ENCODE measurements at places on chromosomes 11 and 22. TPM values are rescaled to one million over a fixed set of nuclear protein-coding genes. Genes with fewer than 3 reads are reported as not detected.

DNA sequence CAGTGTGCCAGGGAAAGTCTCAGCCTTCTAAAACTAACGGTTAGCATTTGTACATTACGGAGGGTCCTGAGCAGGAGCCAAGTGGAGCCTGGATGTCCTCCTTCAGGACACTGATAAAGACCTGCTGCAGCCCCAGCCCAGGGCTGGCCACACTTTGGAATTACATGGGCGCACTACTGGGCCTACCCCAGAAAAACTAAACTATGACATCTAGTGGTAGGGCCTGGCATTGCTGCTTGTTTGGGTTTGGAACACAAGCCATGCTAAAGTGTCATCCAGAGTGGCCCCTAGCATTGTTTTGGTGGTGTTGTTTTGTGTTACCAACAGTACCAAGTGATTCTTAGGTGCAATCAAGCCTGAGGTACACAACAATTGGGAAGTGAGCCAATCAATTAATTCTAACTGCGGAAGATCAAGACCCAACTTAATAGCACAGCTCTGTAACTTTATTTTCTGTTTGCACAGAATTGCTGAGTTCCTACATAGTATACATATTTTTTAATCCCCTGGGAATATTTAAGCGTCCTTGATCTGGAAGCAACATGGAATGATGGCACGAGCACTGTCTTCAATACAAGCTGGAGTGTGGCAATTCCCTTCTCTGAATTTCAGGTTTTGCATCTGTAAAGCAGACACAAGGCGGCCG lies 340.7 kb downstream of the LARGE1 start:
- H3K4me1 ChIP-seq, result no peaks in the 10 kb centered on the region
- H3K36me3 ChIP-seq, result no peaks in the 10 kb centered on the region
- DNase-seq, result no peak
- no peak overlapping the region for H3K27ac ChIP-seq
- no peak overlapping the region for H3K4me3 ChIP-seq

DNA sequence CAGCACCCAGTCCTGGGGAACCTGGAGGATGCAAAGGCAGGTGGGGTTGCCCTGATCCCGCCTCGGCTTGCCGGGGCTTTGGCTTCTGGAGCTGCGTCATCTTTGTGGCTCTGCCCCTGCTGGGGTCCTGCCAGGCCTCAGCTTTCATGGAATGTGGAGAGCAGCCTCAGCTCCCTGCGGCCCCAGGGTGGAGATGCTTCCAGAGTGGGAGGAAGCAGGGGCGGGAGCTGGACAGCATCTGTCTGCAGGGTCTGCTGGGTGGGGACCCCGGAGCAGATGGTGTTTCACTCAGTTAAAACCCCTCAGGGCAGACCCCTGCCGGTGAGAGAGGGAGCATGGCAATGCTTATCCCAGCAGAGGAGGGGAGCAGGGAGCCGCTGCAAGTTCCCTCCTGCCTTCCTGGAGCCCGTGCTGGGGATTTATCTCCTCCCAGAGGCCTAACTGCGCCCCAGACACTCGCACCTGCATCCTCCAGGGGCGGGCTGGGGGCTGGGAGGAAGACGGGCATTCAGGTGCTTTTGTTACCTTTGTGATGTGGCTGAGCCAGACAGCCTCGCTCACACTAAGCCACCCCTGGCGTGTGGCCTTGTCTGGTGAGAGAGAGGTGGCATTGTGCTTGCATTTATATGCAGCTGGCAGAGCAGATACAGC lies 15.7 kb downstream of the GRIK4 start:
- H3K27ac ChIP-seq, result no peak overlapping the region
- peaks cover 13% of the 10 kb centered on the region for H3K4me1 ChIP-seq
- H3K4me3 ChIP-seq, result no peak overlapping the region
- peaks cover 38% of the 10 kb centered on the region for H3K27me3 ChIP-seq

DNA sequence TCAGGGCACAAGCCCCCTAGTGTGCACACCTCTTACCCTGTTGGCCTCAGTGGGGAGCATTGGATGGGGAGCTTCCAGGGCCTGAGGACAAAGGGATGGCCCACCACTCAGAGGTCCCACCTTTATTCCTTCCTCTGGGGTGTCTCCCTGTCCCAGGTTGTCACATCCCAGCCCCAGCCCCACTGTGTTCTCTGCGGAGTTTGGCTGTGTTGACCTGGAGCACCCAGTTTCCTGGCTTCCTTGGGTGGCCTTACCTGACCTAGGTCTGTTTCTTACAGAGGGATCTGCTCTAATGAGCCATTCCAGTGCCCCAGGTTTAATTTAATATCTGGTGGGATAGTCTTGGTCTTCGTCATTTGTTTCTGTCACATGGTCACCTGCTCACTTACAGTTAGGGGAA lies 38.8 kb upstream of the HORMAD2 start:
- H3K4me1 ChIP-seq, result no peaks in the 10 kb centered on the region
- H3K27me3 ChIP-seq, result no peaks in the 10 kb centered on the region
- no peak overlapping the region for H3K27ac ChIP-seq
- DNase-seq, result no peak
- no peaks in the 10 kb centered on the region for H3K36me3 ChIP-seq
- no peak overlapping the region for H3K4me3 ChIP-seq

DNA sequence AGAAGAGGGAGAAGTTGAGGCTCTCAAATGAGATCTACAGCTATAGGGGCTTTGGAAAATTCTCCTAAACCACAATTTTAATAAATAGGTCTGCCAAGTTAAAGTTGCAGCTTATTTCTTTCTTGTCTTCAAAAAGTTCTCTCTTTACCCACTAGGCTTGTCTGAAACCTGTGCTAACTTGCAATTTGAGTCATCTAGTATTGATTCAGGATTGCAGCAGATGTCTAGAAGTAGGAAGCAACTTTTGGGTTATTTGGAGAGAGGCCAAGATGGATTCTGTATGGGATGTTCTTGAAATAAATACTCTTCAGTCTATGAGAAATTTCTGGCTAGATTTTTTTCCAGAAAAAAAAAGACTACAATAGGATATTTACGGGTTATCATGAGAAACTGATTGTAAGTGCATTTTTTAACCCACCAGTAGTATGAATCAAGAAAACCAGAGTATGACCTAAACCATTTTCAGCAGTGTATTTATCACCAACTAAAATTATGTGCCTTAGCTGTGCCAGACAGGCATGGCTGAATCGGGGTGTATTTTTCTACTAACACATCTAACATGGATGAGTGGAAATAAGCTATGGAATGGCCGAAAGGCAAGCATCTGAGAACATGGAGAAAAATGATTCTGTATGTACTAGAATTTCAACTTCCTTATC lies 4.9 kb upstream of the RAB38 start:
- H3K27me3 ChIP-seq, result peaks cover 3% of the 10 kb centered on the region
- no peak overlapping the region for H3K27ac ChIP-seq
- no peaks in the 10 kb centered on the region for H3K36me3 ChIP-seq
- H3K4me3 ChIP-seq, result no peak overlapping the region
- peaks cover 3% of the 10 kb centered on the region for H3K4me1 ChIP-seq

DNA sequence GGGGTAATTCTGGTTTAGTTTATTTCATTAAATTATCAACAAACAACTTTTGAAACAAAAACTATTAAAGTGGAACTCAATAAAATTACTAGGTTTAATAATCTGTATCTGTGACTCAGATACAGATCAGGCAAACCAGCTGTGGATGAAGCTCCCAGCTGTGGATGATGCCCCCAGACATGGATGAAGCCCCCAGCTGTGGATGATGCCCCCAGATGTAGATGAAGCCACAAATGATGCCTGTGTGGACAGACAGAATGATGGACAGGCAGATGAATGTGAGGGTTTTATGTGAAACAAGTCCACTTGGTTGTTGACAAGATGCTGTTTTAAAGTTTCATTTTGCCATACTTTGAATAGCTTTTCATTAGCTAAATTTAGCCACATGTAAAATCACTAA lies 5.8 kb upstream of the ZNF74 start:
- H3K4me1 ChIP-seq, result peaks cover 4% of the 10 kb centered on the region
- no peak overlapping the region for H3K4me3 ChIP-seq
- no peak for DNase-seq
- H3K27me3 ChIP-seq, result peaks cover 30% of the 10 kb centered on the region

DNA sequence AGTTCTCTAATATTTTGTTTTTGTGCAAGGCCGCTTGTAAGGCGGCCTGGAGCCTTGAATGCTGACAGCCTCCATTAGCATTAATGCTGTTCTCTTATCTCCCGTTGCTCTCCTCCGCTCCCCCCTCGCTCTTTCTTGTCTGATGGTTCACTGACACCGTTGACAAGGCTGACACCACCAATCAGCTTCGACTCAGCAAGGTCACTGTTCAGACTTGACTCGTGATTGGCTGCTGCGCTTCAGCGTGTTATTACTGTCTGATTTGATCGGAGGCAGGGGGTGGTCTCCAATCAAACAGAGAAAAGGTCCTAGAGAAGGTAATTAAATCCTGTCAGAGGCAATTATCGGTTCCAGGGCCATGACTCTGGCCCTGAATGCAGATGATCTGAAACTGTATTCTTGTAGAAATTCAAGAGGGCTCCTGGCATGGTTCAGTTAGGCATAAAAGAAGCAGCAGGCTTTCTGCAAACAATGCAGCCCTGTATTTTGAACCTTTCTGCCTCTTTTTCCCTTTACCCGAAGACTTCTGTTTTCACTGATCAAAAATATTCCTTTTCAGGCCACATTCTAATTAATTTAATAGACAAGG lies 49.3 kb upstream of the MPPED2 start:
- no peaks in the 10 kb centered on the region for H3K36me3 ChIP-seq
- no peaks in the 10 kb centered on the region for H3K4me1 ChIP-seq
- H3K27ac ChIP-seq, result no peak overlapping the region
- H3K27me3 ChIP-seq, result no peaks in the 10 kb centered on the region

DNA sequence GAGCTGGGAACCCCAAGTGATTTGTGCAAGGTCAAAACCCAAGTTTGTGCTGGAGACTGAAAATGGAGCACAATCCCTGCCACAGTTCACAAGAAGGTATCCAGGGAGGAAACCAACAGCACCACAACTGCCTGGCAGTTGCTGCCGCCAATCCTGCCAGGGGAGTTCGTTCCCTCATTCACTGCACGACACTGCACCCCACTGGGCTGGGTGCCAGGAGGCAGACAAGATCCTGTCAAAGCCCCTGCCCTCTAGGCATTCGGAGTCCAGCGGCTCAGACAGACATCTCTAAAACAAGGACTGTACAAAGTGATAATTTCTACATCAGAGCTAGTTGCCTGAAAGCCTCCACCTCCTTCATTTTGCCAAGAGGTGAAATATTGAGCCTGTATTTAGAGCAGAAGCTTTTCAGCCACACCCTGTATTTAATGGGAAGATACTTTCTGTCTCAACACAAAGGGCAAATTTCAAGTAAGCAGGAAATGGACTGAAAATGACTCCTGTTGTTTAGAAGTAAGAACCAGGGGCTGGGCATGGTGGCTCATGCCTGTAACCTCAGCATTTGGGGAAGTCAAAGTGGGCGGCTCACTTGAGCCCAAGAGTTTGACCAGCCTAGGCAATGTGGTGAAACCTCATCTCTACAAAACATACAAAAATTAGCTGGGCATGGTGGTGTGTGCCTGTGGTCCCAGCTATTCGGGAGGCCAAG lies 277.4 kb upstream of the NARS2 start:
- peaks cover 23% of the 10 kb centered on the region for H3K27me3 ChIP-seq
- DNase-seq, result no peak
- no peak overlapping the region for H3K27ac ChIP-seq
- no peak overlapping the region for H3K4me3 ChIP-seq

DNA sequence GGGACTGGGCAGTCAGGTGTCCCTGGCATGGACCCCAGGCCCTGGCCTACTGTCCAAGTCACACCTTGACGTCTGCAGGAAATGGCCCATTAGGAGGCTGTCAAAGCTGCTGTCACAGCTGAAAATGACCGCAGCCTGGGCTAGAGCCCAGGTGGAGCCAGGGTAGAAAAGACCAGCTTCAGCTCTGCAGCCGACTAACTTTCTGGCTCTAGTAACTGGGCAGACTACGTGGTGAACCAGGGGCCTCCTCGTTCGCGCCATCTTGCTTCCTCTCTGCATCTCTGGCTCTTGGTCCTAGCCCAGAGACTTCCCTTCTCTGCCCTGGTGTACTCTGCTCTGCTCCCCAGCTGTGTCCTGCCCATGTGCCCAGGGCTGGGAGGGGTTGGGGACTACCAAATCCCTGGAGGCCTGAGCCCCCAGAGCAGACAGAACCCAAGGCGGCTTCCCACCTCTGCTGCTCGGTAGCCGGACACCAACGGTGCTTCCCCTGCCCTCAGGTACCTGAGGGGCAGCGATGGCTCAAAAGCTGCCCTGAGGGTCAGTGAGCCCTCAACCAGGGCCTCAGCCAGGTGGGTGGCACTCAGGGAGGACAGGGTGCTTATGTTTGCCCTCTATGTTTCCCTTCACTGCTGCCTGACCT lies 19.7 kb downstream of the SART1 start:
- no peak for DNase-seq
- peaks cover 8% of the 10 kb centered on the region for H3K4me1 ChIP-seq
- H3K27ac ChIP-seq, result no peak overlapping the region
- H3K27me3 ChIP-seq, result no peaks in the 10 kb centered on the region
- no peaks in the 10 kb centered on the region for H3K36me3 ChIP-seq

DNA sequence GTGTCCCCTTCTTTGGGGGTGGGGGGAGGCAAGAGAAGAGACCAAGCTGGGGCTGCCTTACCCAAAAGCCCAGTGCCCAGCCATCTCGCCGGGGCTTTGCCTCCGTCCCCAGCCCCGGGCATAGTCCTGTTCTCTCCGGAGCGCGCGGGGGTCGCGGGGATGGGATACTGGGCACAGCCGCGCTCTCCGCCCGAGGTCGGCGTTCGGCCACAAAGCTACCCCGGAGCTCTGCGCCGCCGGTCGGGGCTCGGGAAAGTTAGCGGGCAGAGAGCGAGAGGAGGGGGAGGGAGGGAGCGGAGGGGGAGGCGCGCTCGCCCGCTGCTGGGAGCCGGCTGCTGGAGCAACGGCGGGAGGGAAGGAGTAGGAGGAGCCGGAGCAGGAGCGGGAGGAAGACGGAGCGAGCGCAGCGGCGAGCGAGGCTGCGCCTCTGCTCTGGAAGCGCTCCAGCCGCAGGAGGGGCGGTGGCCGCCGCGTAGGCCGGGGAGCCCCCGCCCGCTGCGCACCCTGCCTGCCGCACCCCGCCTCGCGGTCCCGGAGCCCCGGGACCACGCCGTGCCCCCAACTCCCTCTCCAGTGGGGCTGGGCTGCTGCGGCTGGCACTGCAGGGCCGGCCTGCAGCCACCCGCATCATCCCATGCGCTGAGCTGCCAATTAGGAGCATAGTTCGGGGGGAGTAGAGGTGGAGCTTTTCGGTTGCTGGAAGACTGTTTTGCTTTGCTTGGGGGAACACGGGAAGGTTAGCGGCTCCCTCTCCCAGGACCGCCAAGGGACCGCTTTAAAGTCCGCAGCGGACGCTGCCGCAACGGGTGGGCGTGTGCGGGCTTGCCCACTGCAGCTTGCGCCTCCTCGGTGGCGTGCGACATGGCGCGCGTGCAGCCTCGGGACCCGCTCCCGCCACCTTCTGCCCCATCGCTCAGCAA lies at the start of gene SCN4B:
Gene SCN4B, minus strand, starts transcription at position 272 of the 920 bp plus-strand sequence. Its CDS starts 150 bp downstream, at position 122.
- peaks cover 43% of the 10 kb centered on the region for H3K27me3 ChIP-seq
- H3K36me3 ChIP-seq, result no peaks in the 10 kb centered on the region
- DNase-seq, result no peak
- peak within 1 kb of the TSS; percentile 43 for H3K4me3 ChIP-seq
- H3K27ac ChIP-seq, result no peak within 1 kb of the TSS

GRCh38 chr22:20490183-20490940 lies 5.2 kb downstream of the KLHL22 start:
- no peak for DNase-seq
- no peak overlapping the region for H3K27ac ChIP-seq
- H3K36me3 ChIP-seq, result no peaks in the 10 kb centered on the region
- H3K27me3 ChIP-seq, result no peaks in the 10 kb centered on the region

- H3K4me3 ChIP-seq, result no peak overlapping the region
- H3K4me1 ChIP-seq, result no peaks in the 10 kb centered on the region
- no peaks in the 10 kb centered on the region for H3K27me3 ChIP-seq
- H3K36me3 ChIP-seq, result peaks cover 45% of the 10 kb centered on the region
- no peak for DNase-seq
Measured at GRCh38 chr11:123616505-123617198, 37.8 kb downstream of the SCN3B start.

POU2AF3 gene
- total RNA-seq, result 0.61 TPM

WBP2NL gene
- total RNA-seq, result 1.8 TPM

MS4A6E gene
- total RNA-seq, result 4.8 TPM

LUZP2 gene
- total RNA-seq, result not detected

KCNK7 gene
- total RNA-seq, result 0.94 TPM
